T-helper 22 cell (primary cell): ENCODE measurements at places on chromosomes 12 and 14.
A peak's percentile ranks its signal among the peaks of the same experiment; 100 is the strongest.

DNA sequence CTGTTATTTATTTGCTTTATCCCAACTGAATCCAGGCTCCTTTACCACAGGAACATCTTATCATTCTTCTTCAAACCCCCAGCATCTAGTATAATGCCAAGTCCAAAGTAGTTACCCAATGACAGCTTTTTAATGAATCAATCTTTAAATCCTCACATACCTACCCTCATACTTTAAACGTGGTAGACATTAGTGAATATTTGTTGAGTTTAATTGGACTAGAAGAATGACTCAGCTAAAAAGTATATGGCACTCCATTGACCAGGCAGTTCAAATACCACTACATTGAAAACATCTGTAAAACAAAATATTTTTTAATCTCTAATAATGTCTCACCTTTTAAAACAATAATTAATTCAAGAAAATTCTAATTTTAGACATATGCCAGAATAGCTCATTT lies 98.1 kb downstream of the ZFC3H1 start:
- no peak for DNase-seq

DNA sequence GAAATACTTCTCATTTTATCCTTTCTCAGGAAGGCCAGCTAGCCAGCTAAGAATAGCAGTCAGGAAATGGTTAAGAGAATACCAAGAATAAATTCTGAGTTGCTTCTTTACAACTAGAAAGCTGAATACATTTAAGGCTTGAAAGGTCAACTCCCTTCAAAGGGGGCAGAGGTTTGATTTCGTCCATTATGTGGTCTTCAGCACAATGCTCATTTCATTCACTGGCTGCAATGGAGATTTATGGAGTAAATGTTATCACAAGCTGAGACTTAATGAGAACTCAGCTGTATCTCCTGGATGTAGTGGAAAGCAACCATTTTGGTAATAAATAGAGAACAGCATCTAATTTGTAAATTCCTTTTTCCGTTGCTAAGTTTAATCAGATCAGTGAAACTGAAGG lies 265.0 kb upstream of the FKBP4 start:
- no peak for DNase-seq

GRCh38 chr14:31268216-31268615 lies 60.6 kb upstream of the HECTD1 start:
- no peak for DNase-seq

DNA sequence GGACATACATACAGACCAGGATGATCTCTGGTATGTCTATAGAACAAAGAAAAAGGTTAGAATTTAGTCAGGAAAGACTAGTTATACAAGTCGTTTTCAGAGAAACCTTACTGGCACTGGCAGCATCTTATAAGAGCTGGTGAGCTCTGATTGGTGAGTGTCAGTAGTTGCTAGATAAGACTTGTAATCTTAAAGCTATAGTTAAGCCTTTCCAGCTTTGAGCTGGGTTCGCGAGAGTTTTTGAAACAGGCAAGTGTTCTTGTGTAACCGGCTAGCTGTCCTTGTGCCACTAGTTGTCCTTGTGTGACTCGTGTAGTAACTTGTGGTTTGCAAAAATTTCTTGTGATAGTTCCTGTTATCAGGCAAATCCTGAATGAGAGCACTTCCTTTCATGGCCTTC lies 740.9 kb downstream of the GALC start:
- DNase-seq = no peak

- DNase-seq = no peak
Measured at GRCh38 chr14:22122829-22123560, 449.4 kb upstream of the OR4E1 start.

GRCh38 chr12:6961695-6962284 lies 8.7 kb downstream of the PHB2 start:
- no peak for DNase-seq

- DNase-seq = no peak
Measured at GRCh38 chr14:85573406-85573805, 43.5 kb downstream of the FLRT2 start.

- no peak for DNase-seq
Measured at GRCh38 chr12:108004319-108004718, 124.8 kb upstream of the WSCD2 start.

GRCh38 chr12:49875115-49875720 lies 28.5 kb downstream of the FAIM2 start:
- DNase-seq = no peak

- no peak for DNase-seq
Measured at GRCh38 chr12:232731-233614, 19.0 kb upstream of the SLC6A12 start.

DNA sequence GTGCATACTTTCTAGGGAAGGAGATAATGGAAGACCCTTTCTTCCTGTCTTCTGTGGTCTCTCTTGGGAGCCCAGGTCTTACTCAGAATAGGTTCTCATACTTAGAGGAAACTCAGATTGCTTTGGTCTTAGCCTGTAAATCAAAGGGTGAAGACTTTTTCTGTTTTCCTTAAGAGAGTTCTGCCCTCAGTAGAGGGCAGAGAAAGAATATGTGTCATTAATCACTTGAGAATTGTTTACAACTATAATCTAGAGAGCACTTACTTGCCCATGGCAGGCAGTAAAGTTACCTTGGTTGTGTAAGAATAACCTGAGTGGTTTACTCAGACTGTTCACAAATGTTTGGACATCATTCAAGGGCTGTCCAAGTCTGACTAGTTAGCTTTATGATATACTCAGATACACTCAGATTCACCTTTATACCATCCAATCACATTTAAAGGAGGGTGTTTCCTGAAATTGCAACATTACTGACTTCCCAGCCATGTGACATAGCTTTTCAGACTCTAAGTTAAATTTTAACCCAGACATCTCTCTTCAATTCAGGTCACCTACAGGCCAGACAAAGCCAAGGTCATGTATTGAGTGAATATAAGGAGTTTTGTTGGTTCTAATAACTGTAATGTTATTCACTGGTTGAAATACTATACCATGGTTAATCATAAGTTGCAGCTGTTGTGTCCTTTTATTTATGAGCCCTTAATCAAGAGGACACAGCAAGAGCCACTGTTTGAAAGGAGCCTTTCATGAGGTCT lies 372.2 kb downstream of the RAD51B start:
- no peak for DNase-seq

GRCh38 chr14:91246051-91246852 lies 1.7 kb upstream of the GPR68 start:
- peak; percentile 88 for DNase-seq

DNA sequence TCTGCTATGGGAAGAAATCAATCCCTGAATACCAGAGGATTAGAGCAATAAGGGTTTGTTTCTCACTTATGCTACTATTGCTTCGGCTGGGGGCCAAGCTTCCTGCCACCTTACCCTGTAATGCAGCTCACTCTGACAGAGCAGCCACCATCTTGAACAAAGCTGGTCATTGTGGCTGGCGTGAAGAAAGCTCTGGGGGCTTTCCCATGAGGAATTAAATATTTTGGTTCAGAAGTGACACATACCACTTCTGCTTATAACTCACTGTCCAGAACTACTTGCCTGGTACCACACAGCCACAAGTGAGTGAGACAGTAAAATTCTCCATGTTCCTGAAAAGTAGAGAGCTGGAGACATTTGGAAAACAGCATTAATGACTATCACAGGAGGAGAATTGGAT lies 82.6 kb downstream of the GALNT8 start:
- no peak for DNase-seq

DNA sequence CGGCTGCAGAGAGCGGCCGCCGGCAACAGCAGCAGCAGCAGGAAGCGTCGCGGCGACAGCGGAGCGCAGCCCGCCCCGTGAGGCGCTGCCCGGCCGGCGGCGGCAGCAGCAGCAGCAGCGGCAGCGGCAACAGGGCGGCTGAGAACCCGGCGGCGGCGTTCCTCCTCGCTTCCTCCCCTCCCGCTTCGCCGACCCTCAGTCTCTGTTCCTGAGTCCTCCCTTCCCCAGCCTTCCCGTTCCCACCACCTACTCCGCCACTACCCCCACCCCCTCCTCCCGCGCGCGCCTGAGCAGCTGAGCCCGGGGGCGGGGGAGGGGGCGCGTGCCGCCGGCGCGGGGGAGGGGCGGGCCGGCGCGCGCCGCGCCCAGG lies 310 bp downstream of the BICDL1 start:
- DNase-seq = no peak

- no peak for DNase-seq
Measured at GRCh38 chr12:22994316-22994675, 369.3 kb downstream of the ETNK1 start.

GRCh38 chr12:19916974-19917373 lies 451.4 kb upstream of the PDE3A start:
- DNase-seq = no peak

GRCh38 chr14:103629503-103630121 lies 601 bp downstream of the KLC1 start:
- DNase-seq = peak; percentile 4

- no peak for DNase-seq
Measured at GRCh38 chr12:12521044-12521485, 41.6 kb downstream of the DUSP16 start.

DNA sequence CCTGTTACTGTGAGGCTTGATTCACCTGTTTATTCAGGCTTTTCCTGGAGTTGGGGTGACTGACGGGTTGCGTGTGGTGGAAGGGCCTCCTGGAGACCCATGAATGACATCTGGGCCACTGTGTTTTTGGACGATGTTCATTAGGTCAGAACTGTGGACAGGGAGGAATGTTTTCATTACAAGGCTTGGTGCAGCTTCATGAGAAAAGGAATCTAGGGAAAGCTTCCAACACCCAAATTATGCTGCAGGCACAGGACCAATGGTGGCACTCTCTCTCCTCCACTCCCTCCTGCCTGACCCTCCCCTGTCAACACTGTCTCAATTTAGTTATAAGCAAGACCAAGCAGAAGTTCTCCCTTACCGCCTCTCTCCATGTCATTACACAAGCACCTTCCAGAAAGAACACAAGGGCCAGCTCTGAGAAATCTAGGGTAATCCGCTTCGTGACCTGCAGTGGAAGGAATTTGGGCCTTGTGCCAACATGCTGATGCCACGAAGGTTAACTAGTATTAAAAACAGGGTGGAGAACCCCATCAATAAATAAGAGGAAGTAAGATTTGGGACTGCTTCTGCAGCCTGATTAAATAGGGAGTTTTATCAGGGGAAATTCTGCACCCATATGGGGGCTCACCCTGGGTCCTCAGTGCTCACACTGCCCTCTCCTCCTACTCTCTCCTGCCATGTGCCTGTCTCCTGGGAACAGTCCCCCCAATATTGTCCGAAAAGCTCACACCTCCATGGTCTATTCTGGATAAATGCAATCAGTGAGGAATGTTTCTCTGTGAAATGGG lies 200.3 kb downstream of the KTN1 start:
- no peak for DNase-seq

DNA sequence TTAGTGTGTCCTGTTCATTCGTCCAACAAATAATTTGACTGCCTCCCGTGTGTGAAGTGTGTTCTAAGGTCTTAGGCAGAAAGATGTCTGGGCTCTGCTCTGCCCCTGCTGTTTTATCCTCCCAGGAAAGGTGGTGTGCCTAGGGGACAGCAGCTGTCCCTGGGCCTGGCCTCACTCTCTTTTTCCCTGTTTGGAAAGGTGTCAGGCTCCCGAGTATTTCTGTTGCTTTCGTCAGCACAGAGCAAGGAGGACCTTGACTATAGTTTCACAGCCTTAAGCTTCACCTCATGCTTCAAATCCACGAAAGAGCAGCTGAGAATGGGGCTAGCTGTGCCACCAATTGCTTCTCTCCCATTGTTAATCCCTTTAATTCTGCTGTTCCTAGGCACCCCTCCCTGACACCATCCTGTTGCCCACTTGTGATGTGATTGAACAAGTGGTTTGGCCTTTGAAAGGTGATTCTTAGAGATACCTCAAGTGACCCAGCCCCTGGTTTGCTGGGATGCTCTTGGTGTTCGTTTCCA lies 54.2 kb downstream of the TGFB3 start:
- no peak for DNase-seq

DNA sequence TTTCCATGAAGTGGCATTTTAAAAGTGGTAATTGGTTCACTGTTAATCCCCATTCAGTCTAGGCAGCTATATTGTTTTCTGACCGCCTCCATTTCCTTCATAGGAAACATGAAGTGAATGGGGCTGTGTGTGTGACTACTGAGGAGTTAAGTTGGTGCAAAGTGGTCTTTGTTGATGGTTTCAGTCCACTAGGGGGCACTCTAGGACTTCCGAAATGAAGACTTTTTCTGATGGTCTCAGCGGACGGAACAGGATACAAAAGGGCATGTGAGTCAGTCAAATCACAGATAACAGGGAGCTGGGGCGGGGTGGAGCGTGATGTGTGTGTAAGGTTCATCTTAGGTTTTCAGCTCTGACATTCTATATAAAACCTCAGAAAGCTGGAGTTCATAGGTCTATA lies 240.1 kb upstream of the OR4E1 start:
- DNase-seq = peak; percentile 56
